Chondrocyte (in vitro differentiated cells): ENCODE measurements at places on chromosomes 5 and 9. TPM values are rescaled to one million over a fixed set of nuclear protein-coding genes. Genes with fewer than 3 reads are reported as not detected.

- peaks cover 94% of the 10 kb centered on the region for H3K4me1 ChIP-seq
- DNase-seq, result no peak
- H3K27me3 ChIP-seq, result no peaks in the 10 kb centered on the region
These were observed 79.1 kb downstream of the AOPEP start for GRCh38 chr9:94805585-94805984.

Gene GABBR2
- total RNA-seq, result 0.12 TPM in 1 of 3 replicates, not detected in the others

DNA sequence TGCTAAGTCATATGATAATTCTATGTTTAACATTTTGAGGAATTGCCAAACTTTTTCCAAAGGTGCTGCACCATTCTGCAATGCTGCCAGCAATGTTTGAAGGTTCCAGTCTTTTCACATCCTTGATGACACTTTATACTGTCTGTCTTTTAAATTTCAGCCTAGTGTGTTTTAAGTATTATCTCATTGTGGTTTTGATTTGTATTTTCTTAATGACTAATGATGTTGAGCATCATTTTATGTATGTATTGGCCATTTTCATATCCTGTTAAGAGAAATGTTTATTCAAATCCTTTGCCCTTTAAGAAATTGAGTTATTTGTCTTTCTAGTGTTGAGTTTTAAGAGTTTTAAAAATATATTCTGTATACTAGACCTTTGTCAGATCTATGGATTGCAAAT lies 5.0 kb upstream of the TEX48 start:
- H3K4me3 ChIP-seq, result no peak overlapping the region
- DNase-seq, result no peak
- no peaks in the 10 kb centered on the region for H3K27me3 ChIP-seq
- peaks cover 25% of the 10 kb centered on the region for H3K4me1 ChIP-seq
- H3K27ac ChIP-seq, result no peak overlapping the region
- H3K36me3 ChIP-seq, result no peaks in the 10 kb centered on the region

- peaks cover 5% of the 10 kb centered on the region for H3K4me1 ChIP-seq
- no peak overlapping the region for H3K27ac ChIP-seq
- no peaks in the 10 kb centered on the region for H3K27me3 ChIP-seq
- H3K36me3 ChIP-seq, result no peaks in the 10 kb centered on the region
These were observed 152.9 kb upstream of the MOCS2 start for GRCh38 chr5:53262348-53262970.

DNA sequence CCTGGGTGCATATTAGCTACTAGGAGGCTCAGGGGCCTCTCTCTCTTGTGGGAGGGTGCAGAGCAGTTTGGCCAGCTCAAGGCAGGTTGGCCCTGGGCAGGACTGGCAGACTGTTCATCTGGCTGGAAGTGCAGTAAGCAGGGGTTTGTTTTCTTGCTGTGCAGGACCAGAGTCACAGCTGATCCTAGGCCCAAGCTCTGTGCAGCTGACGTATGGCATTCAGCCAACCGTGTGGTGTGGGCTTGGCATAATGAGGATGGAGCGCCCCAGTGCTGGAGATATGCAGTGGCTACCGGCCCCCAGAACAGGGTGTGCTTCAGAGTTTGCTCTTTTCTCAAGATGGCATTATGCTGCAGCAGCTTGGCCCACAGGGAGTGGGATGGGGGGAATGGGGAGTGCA lies 31.0 kb upstream of the PHF24 start:
- peak; percentile 52 for DNase-seq
- H3K36me3 ChIP-seq, result peaks cover 4% of the 10 kb centered on the region
- no peaks in the 10 kb centered on the region for H3K4me1 ChIP-seq
- H3K27ac ChIP-seq, result no peak overlapping the region
- peaks cover 37% of the 10 kb centered on the region for H3K27me3 ChIP-seq

DNA sequence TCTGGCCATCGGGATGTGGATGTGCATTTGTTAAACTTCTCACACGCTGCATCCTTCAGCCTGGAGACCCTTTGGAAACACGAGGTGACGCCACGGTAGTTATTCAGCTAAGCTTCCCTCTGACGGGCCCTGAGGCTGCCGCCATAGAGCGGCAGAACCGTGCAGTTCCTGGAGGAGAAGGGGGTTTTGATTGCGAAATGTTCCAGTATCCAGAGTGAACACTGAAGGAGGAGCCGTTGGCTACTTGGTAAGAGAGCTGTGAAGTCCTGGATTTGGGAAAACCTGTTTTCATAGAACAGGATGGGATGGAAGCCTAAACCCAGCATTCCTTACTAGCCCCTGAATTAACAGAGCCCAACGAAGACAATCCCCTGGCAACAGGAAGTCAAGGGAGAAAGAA lies 23.0 kb upstream of the EXOC3 start:
- no peak overlapping the region for H3K27ac ChIP-seq
- peak; percentile 36 for DNase-seq
- H3K4me1 ChIP-seq, result peaks cover 15% of the 10 kb centered on the region
- H3K4me3 ChIP-seq, result no peak overlapping the region

DNA sequence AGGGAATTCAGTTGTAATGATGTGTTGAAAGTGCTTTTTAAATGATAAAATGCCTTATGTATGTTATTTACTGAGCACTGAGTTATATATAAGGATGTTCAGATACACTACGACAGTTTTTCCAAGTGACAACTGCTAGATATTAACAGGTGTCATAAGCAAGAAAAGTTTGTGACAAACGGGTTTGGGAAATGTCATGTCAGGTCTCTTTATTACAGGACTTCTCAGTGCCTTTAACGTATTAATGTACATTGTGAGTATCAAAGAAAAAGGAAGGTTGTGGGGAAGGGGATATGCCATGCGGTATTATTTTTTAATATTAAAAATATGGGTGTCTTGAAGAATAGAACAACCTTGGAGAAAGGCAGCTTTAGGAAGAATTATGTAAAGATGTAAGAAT lies 56.4 kb downstream of the RAI14 start:
- peak overlapping the region; percentile 32 for H3K27ac ChIP-seq
- H3K36me3 ChIP-seq, result peaks cover 14% of the 10 kb centered on the region
- peaks cover 73% of the 10 kb centered on the region for H3K4me1 ChIP-seq
- no peaks in the 10 kb centered on the region for H3K27me3 ChIP-seq

Gene C5orf52
- not detected in 3 replicates for total RNA-seq

Gene FSTL4
- total RNA-seq, result 0.07 to 0.49 TPM in 2 of 3 replicates, not detected in the other

DNA sequence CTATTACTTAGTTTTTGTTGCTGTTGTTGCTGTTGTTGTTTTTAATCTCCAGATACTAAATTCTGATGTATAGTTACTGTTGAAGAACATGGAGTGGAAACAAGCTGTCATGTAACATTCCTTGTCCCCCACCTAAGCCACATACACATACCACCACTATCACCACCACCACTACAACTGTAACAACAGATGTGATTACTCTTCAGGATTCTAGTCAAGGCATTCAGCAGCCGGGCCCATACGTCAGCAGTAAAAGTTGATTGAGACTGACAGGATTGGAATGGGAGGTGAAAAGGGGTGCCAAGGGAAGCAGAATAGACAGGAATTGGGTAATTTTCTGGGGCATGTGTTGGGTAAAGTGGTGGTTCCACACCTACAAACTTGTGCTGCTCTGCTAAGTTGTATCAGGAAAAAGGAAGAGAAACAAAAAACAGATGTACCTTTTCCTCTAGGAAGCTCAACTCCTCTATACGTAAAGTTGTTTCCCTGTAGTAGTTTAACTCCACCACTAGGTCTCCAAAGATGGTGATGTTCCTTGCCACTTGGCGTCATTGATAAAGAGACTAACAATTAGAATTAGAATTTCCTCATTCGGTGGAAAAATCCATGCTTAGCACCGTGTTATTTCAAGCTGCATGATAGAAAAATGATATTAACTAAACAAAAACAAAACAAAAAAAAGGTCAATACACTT lies 138.6 kb downstream of the ARRDC3 start:
- peaks cover 7% of the 10 kb centered on the region for H3K4me1 ChIP-seq
- no peak for DNase-seq
- H3K27me3 ChIP-seq, result no peaks in the 10 kb centered on the region
- H3K27ac ChIP-seq, result no peak overlapping the region
- no peak overlapping the region for H3K4me3 ChIP-seq
- peaks cover 4% of the 10 kb centered on the region for H3K36me3 ChIP-seq

Gene ADAMTSL2
- total RNA-seq, result 0.15 to 0.31 TPM (median 0.23 TPM) in 3 replicates

- no peaks in the 10 kb centered on the region for H3K36me3 ChIP-seq
- H3K4me3 ChIP-seq, result no peak overlapping the region
- no peak overlapping the region for H3K27ac ChIP-seq
- no peaks in the 10 kb centered on the region for H3K27me3 ChIP-seq
These were observed 439.9 kb upstream of the CHD1 start for GRCh38 chr5:99368726-99369125.
